ENCODE measurements at places on chromosomes 7 and 10.

- DNase-seq, result no peak
Observed at GRCh38 chr7:127231415-127231814, 21.3 kb downstream of the GRM8 start.

- no peak for DNase-seq
Observed at GRCh38 chr7:75981453-75982305, 12.7 kb downstream of the TMEM120A start.

GRCh38 chr10:128739930-128740329 is 613.7 kb upstream of the MKI67 start:
- DNase-seq, result no peak

DNA sequence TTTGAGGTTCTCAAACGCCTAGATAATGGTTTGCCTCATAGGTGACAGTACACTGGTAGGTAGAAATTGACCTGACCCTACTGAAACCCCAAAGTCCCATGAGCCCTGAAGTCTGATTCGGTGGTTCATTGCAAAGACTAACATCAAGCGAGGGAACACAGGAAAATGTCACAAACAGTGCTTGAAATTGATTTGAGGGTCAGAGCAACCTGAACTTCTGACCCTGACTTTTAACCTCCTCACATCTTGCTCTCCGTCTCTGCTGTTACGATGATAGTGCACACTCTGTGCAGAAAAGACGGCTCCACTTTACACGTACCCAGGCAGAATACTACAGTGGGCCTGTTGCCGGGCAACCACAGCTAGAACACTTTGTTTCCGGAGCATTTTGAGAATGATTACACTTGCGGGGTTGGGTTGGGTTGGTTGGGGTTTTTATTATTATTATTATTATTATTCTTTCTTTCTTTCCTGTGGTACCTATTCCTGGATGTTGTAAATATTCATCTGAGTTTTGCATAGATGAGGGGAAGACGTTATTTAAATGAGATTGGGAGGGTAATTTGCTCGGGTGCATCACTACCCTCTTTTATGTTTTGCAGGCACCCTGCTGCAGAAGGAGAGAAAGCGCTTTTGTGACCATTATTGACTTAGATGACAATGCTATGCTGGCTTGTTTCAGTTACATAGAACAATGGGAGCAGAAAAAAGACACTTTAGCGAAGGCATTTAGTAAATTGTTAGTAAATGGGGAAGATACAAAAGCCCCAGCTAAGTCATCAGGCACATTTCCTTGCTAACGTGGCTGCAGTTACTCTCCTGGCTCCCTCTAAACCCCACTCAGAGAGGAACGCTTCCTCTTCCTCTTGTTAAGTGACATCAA is 438.1 kb upstream of the NRP1 start:
- no peak for DNase-seq

- no peak for DNase-seq
Observed at GRCh38 chr7:99372275-99373090, 2.0 kb upstream of the ARPC1B start.

DNA sequence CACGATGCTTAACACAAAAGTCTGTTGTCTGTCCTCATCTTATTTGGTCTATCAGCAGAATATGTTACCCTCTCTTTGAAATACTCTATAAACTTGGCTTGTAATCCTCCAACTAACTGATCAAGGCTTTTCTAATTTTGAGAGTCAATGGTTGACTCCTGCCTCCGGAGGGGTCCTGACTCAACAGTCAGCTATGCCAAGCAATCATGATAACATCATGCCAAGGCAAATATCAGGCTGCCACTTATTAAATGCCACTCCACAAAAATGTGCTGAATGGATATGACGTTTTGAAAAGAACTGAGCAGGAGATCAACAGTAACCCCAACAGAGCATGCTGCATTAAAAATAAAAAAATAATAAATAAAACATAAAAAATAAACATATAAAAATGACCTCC is 116.1 kb downstream of the PARD3 start:
- DNase-seq, result no peak

DNA sequence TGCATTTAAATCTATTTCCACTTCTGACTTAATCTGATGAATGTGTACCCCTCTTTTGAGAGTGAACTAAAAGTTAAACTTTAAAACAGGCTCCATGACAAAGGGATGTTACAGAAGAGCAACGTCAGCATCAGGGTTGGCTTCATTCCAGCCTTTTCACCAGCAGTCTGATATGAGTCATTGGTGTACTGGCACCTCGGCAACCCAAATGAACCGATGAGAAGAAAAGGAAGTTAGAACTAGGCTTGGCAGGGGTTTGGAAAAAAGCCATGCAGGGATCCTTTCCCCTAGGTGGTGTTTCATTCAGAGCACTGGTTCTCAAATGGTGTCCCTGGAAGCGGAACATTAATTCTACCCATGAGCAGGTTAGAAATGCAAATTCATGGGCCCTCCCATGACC is 53.6 kb downstream of the SEC61G start:
- DNase-seq, result no peak

DNA sequence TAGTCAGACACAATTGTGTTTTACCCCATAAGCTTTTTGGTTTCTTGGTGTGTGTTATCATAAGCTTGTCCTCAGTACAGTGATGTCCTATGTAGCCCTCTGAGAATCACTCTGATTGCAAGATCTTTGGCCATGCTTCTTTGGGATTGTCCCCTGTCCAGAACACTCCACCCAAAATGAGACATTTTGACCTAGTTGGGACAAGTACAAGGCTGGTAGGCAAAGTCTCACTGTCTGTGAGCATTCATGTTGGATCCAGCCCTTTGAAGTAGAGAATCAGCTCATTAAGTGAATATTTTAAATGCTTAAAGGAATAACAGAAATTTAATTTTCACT is 28.9 kb upstream of the PCGF5 start:
- DNase-seq, result no peak

GRCh38 chr7:114851406-114852061 is 70.4 kb upstream of the MDFIC start:
- DNase-seq, result no peak

GRCh38 chr7:36127075-36127740 is 25.8 kb upstream of the EEPD1 start:
- DNase-seq, result no peak

DNA sequence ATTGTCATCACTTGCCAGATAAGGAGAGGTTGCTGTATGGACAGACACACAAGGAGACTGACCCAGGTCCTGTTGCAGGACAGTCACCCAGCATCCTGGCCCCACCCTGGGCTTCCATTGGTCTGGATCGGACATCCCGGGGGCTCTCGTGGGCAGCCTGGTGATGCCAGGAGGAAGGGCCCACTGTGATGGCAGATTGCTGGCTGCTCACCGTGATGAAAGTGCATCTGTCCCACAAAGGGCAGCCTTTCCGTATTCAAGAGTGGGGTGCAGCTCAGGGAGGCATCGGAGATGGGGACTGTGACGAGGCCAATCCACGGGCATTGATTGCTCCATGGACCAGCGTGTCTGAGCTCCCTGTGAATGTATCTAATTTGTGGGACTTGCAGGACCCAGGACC is 41.3 kb downstream of the PRKAG2 start:
- no peak for DNase-seq

Data from GM12892 (cell line).